ENCODE measurements at places on chromosomes 4 and X.

DNA sequence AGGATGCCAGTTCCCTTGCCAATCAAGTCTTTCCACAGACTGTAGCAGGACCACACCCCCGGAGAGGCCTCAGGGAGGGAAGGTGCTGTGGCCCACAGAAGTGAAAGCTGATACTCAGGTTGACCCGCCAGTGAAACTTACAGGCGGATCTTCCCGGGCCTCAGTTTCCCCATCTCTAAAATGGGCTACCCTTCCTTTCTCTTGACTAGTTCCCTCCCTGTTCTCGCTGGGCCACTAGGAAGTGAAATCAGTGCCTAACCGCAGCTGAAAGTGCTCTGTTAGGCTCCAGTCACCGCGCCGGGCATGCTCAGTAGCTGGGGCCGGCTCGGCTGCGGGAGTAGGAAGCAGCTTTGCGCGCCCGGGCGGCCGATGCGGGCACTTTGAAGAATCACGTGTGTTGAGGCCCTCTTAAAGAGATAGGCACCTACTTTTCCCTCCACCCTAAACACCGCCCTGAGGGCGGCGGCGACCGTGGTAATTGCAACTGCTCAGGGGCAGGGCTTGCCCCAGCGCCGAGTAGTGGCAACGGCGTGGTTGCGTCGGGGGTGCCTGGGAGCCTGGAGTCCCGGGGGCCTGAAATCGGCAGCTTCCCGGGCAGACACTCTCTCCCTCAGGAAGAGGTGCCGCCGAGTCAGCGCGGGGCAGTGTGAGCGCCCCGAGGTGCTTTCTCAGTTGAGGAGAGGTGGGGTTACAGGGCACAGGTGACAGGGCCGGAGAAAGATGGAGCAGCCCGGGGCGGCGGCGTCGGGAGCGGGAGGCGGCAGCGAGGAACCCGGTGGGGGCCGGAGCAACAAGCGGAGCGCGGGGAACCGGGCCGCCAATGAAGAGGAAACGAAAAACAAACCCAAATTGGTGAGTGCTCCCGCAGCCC is at the start of gene DIAPH2:
Gene DIAPH2 (plus strand): TSS at position 504 of the 871 bp plus-strand sequence.
- peak; percentile 62 for DNase-seq

- no peak for DNase-seq
These were observed 6.6 kb downstream of the PLP1 start for GRCh38 chrX:103783196-103783595.

GRCh38 chr4:139005774-139006173 is 9.8 kb upstream of the NOCT start:
- DNase-seq, result no peak

- DNase-seq, result no peak
These were observed 36.0 kb downstream of the ARHGAP6 start for GRCh38 chrX:11629593-11630211.

DNA sequence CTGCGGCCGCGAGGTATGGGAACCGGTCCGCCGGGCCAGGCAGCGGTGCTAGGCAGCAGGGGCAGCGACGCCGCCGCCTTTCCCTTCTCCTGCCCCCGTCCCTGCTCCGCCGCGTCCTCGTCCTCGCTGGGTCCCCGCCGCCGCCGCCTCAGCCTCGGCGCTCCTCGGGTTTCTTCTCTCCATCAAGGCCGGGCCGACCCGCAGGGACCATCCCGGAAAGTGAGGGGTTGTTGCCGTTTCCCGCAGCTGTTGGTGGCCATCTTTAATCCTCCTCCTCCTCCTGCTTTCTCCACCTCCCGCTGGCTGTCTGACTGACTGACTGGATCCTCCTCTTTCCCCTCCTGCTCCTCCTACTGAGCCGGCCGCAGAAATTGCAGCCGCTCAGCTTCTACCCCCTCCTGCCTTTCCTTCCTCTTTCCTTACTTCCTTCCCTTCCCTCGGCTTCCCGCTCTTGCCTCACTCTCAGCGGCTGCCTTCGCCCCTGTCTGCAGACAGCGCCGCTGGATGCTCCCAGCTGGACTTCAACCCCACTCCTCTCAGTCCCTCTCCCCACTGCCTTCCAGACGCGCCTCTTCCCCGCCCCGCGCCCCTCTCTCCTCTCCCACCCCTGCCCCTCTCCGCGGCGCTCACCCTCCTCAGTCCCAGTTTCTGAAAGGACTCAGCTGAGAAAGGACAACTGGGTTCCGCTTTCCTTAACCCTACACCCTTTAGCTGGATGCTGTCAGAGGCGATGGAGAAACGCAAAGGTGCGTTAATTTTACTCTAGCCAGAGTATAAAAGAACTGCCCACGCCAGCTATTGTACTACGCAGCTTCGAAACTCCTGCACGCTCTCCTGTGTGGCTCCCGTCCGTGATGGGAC is at the start of gene WDFY3:
Gene WDFY3 (minus strand): TSS at position 309 of the 861 bp plus-strand sequence. CDS start 106,099 bp downstream, outside the sequence.
- peak; percentile 48 for DNase-seq
